ENCODE measurements at places on chromosomes 12 and 14. TPM values are rescaled to one million over a fixed set of nuclear protein-coding genes. Genes with fewer than 3 reads are reported as not detected.
A peak's percentile ranks its signal among the peaks of the same experiment; 100 is the strongest.

Gene KRT73
- not detected for total RNA-seq

Gene SYNJ2BP
- 8.8 TPM for total RNA-seq

Gene PAH
- total RNA-seq = not detected

Gene PGF
- total RNA-seq = 41.1 TPM

Gene ESRRB
- total RNA-seq = 1.6 TPM

Gene BCL11B
- 0.85 TPM for total RNA-seq

Gene HAL
- total RNA-seq = 1.5 TPM

Gene HOXC12
- not detected for total RNA-seq

Gene EPYC
- not detected for total RNA-seq

- no peak overlapping the region for H3K27ac ChIP-seq
- H3K27me3 ChIP-seq = no peaks in the 10 kb centered on the region
- H3K36me3 ChIP-seq = no peaks in the 10 kb centered on the region
- no peak for DNase-seq
Observed at GRCh38 chr14:94961386-94962165, 191.7 kb upstream of the GSC start.

DNA sequence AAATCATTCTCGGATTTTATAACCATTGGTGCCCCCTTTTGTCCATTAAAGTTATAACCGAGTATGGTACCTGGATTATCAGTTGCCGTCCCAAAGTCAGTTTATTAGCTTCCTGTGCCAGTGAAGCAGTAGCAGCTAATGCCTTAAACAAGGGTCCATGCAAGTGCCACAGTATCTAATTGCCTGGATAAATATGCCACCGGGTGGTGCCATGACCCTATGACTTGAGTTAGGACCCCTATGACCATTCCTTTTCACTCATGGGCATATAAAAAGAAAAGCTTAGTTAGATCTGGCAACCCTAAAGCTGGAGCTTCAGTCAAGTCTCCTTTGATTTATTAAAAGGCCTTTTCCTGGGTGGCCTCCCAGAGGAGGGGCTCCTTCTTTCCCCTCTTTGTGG is 1314.6 kb downstream of the TMEM121 start:
- no peak overlapping the region for H3K4me3 ChIP-seq
- H3K4me1 ChIP-seq = no peaks in the 10 kb centered on the region
- no peak overlapping the region for H3K27ac ChIP-seq
- no peak for DNase-seq

GRCh38 chr14:50667684-50667995 is 466 bp downstream of the SAV1 start:
- H3K36me3 ChIP-seq = no peaks in the 10 kb centered on the region
- H3K4me1 ChIP-seq = peaks cover 4% of the 10 kb centered on the region
- peak; percentile 70 for DNase-seq
- no peaks in the 10 kb centered on the region for H3K27me3 ChIP-seq
- peak overlapping the region; percentile 86 for H3K4me3 ChIP-seq
- peak overlapping the region; percentile 99 for H3K27ac ChIP-seq

- H3K4me1 ChIP-seq = peaks cover 8% of the 10 kb centered on the region
- no peak for DNase-seq
- no peaks in the 10 kb centered on the region for H3K27me3 ChIP-seq
- H3K27ac ChIP-seq = peak overlapping the region; percentile 85
- peak overlapping the region; percentile 82 for H3K4me3 ChIP-seq
- no peaks in the 10 kb centered on the region for H3K36me3 ChIP-seq
Observed at GRCh38 chr12:121537814-121538698, 42.8 kb downstream of the KDM2B start.

DNA sequence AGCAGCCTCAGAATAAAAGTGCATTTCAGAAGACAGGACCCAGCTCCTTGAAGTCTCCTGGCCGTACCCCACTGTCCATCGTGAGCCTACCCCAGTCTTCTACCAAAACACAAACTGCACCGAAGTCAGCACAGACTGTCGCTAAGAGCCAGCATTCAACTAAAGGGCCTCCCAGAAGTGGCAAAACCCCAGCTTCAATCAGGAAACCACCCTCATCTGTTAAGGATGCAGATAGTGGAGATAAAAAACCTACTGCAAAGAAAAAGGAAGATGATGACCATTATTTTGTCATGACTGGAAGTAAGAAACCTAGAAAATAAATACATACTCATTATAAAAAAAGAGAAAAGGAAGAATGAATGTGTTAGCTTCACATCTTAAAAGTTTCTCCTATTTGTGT is 51.1 kb downstream of the GAS2L3 start:
- H3K36me3 ChIP-seq = no peaks in the 10 kb centered on the region
- H3K27me3 ChIP-seq = no peaks in the 10 kb centered on the region
- no peak overlapping the region for H3K4me3 ChIP-seq
- DNase-seq = no peak

GRCh38 chr12:1197264-1198018 is 206.4 kb downstream of the ERC1 start:
- H3K27ac ChIP-seq = no peak overlapping the region
- H3K4me3 ChIP-seq = no peak overlapping the region
- no peaks in the 10 kb centered on the region for H3K4me1 ChIP-seq

- peaks cover 66% of the 10 kb centered on the region for H3K36me3 ChIP-seq
- no peak overlapping the region for H3K4me3 ChIP-seq
- H3K4me1 ChIP-seq = no peaks in the 10 kb centered on the region
- no peak for DNase-seq
- H3K27ac ChIP-seq = no peak overlapping the region
Observed at GRCh38 chr12:879641-880040, 69.9 kb downstream of the RAD52 start.

DNA sequence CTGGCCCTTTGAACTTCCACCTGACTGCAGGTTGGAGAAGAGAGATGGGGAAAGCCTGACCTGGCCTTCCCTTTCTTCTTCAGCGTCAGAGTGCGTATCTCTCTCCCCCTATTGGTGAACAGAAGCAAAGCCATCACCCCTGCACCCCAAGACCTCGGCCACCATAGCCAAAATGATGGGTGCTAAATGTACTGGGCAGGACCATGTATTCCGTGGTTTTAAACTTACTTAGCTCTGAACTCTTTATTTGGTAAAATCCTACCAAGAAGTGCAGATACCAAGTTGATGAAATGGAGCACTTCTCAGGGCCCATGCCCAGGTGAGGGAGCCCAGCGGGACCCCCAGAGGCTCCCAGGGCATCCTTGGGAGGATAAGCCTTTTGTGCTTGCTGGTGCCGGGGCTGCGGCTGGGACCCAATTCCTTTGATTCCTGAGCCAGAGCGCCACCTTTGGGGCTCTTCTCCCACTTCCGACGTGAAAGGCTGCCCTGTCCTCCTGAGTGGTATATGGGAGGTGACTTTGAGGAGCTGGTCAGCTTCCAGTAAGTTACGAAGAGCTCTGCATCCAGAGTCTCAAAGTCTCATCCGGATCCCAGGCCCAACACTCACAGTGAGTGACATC is 9.4 kb downstream of the CCND2 start:
- no peak overlapping the region for H3K4me3 ChIP-seq
- peaks cover 98% of the 10 kb centered on the region for H3K36me3 ChIP-seq
- peaks cover 36% of the 10 kb centered on the region for H3K4me1 ChIP-seq
- H3K27ac ChIP-seq = no peak overlapping the region
- H3K27me3 ChIP-seq = no peaks in the 10 kb centered on the region

- no peaks in the 10 kb centered on the region for H3K4me1 ChIP-seq
- no peak overlapping the region for H3K27ac ChIP-seq
Observed at GRCh38 chr14:87967496-87967895, 25.5 kb downstream of the GALC start.

- H3K4me1 ChIP-seq = no peaks in the 10 kb centered on the region
- H3K36me3 ChIP-seq = no peaks in the 10 kb centered on the region
- DNase-seq = no peak
- H3K27me3 ChIP-seq = no peaks in the 10 kb centered on the region
Observed at GRCh38 chr12:97813301-97813700, 350.7 kb downstream of the RMST start.

- H3K27ac ChIP-seq = no peak overlapping the region
- H3K36me3 ChIP-seq = no peaks in the 10 kb centered on the region
- DNase-seq = no peak
- no peaks in the 10 kb centered on the region for H3K27me3 ChIP-seq
- no peak overlapping the region for H3K4me3 ChIP-seq
Observed at GRCh38 chr14:95832012-95832411, 44.6 kb upstream of the TUNAR start.

GRCh38 chr14:64438181-64438841 is 27.0 kb upstream of the AKAP5 start:
- peaks cover 10% of the 10 kb centered on the region for H3K4me1 ChIP-seq
- H3K27me3 ChIP-seq = no peaks in the 10 kb centered on the region
- peaks cover 45% of the 10 kb centered on the region for H3K36me3 ChIP-seq
- H3K27ac ChIP-seq = peak overlapping the region; percentile 82
- H3K4me3 ChIP-seq = no peak overlapping the region

DNA sequence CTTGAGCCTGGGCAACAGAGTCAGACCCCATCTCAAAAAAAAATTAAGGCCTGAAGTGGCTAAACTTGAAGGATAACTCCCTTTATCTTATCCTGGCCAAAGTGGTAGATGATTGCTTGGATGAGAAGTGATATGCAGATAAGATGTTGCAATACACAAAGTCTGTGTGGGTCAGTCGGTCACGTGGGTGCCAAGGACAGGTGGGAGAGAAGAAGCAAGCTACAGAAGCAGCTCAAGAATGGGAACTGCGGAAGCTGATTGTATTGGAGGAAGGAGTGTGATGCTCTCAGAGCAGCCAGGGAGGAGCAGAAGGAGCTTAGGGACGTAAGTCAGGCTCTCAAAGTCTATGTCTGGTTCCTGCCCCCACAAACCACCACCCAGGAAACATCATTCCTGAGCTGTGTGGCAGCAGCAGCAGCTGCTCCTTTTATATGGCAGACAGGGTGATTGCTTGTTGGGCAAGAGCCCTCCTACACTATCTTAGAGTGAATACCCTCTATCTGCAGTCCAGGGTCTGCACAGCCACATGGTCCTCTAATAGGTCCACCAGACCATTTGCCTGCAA is 54.5 kb downstream of the ATP2A2 start:
- peak overlapping the region; percentile 4 for H3K27ac ChIP-seq
- peaks cover 12% of the 10 kb centered on the region for H3K4me1 ChIP-seq
- no peak for DNase-seq
- no peaks in the 10 kb centered on the region for H3K27me3 ChIP-seq

DNA sequence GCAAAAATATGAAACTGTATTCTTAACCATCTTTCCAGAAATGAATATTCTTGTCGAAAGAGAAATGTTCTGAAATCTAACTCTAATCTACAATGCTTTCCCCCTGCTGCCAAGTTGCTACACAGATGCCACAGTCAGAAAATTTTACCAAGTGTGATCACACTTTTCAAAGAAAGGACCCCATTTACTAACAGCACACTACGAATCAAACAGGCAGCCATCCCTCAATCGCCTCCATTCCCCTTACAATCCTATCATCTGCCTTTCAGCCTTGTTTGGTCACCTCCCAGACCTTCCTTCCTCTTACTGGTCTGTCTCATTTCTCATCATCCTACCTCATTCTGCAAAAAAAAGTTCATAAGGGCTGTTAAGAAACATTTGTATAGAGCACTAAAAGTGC is 190.1 kb downstream of the MED13L start:
- no peaks in the 10 kb centered on the region for H3K36me3 ChIP-seq
- H3K27ac ChIP-seq = no peak overlapping the region
- no peaks in the 10 kb centered on the region for H3K4me1 ChIP-seq
- H3K27me3 ChIP-seq = no peaks in the 10 kb centered on the region
- no peak overlapping the region for H3K4me3 ChIP-seq

DNA sequence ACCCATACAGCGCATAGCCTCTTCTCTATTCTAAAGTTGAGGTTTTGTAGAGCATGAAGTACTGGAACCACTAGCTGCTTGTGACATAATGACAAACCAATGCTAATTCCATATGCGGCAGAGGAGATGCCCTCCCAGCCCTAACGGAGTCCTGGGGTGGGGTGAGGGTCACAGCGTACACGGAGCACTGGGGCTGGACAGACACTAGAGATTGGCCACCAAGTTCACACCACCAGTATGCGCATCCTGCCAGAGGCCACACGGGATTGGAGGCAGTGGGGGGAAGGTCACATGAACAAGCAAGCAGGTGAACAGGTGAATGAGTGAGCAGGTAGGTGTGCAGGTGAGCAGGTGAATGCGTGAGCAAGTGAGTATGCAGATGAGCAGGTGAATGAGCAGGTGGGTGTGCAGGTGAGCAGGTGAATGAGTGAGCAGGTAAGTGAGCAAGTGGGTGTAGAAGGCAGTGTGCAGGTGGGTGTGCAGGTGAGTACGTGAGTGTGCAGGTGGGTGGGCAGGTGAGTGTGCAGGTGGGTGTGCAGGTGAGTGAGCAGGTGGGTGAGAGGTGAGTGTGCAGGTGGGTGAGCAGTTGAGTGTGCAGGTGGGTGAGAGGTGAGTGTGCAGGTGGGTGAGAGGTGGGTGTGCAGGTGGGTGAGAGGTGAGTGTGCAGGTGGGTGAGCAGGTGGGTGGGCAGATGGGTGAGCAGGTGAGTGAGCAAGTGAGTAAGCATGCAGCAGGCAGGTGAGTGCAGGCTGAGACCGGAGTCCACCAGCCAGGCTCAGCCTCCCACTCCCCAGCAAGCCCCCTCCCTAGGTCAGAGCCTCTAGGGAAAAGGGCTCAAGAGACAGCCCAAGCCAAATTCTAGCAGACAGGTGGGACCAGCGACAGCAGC is 52.7 kb downstream of the CCDC85C start:
- no peak overlapping the region for H3K4me3 ChIP-seq
- H3K27ac ChIP-seq = no peak overlapping the region
- no peak for DNase-seq
- no peaks in the 10 kb centered on the region for H3K27me3 ChIP-seq
- H3K36me3 ChIP-seq = no peaks in the 10 kb centered on the region
- no peaks in the 10 kb centered on the region for H3K4me1 ChIP-seq

- DNase-seq = no peak
- H3K27ac ChIP-seq = no peak overlapping the region
- H3K36me3 ChIP-seq = peaks cover 35% of the 10 kb centered on the region
- no peak overlapping the region for H3K4me3 ChIP-seq
- H3K27me3 ChIP-seq = no peaks in the 10 kb centered on the region
- no peaks in the 10 kb centered on the region for H3K4me1 ChIP-seq
Observed at GRCh38 chr14:95446470-95446869, 70.0 kb downstream of the SYNE3 start.

DNA sequence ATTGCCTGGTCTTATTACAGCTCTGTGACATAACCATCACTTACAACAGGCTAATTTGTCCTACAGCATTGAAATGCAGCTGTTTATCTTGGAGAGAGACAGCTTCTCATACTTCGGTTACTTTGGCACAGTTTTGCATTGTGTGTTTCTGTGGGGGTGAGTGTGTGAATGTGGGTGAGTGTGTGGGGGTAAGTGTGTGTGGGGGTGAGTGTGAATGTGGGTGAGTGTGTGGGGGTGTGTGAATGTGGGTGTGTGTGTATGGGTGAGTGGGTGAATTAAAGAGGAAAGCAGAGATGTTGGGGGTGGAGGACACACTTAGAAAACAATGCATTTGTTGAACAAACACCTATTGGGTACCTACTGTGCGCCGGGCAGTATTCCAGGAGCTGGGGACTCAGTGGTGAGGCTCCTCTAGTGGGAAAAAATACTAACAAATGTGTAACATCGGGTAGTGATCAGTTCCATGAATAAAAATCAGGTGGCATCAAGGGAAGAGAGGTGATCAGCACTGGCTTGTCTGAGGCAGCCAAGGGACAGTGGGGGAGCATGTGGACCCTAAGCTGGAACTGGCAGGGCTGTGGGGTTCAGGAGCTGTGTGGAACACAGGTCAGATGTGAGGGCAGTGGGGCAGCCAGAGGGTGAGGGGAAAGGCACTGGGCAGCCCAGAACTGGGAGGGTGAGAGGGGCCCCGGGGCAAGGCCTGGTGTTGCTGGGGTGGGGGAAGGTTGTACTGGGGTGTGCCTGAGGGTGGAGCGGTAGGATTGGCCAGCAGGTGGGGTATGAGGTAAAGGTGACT is 44.1 kb upstream of the AMN start:
- DNase-seq = no peak
- H3K36me3 ChIP-seq = peaks cover 3% of the 10 kb centered on the region
- no peak overlapping the region for H3K4me3 ChIP-seq
- H3K4me1 ChIP-seq = no peaks in the 10 kb centered on the region
- no peak overlapping the region for H3K27ac ChIP-seq
- no peaks in the 10 kb centered on the region for H3K27me3 ChIP-seq

GRCh38 chr12:1050059-1050707 is 59.2 kb downstream of the ERC1 start:
- H3K4me3 ChIP-seq = no peak overlapping the region
- no peak for DNase-seq
- H3K27ac ChIP-seq = no peak overlapping the region
- no peaks in the 10 kb centered on the region for H3K27me3 ChIP-seq
